Naive thymus-derived CD4-positive, alpha-beta T cell (primary cell): ENCODE measurements at places on chromosomes 5 and 9.

DNA sequence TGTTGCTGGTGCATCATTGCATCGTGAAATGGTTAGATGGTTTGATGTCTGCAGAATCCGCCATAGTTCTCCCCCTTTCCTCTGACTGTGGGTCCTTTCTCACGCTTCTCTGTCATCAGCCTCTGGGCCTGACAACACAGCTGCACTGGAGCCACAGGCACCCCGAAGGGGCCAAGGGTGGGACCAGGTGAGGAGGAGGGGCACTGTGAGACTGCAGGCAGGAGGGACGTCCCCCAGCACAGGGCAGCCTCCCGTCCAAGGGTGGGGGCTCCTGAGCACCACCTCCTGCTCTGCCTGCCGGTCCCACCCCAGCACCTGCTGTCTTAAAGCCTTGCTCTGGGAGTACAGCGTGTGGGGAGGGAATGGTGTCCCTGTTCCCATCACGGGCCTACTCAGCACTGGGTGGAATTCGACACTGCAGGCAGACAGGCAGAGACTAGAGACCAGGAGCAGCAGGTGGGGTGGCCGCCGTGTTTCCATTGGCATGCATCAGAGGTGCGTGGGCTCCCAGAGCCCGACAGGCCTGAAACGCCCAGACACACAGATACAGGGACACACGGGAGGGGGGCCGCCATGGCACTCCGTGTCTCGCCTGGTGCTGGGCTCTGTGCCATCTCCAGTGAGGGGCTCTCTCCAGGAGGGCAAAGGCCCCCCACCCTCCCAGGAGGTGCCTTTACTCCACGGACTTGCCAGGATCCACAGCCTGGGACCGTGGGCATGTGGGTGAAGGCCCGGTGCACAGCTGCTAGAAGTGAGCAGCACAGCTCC is 15.0 kb downstream of the CACNA1B start:
- DNase-seq, result no peak

DNA sequence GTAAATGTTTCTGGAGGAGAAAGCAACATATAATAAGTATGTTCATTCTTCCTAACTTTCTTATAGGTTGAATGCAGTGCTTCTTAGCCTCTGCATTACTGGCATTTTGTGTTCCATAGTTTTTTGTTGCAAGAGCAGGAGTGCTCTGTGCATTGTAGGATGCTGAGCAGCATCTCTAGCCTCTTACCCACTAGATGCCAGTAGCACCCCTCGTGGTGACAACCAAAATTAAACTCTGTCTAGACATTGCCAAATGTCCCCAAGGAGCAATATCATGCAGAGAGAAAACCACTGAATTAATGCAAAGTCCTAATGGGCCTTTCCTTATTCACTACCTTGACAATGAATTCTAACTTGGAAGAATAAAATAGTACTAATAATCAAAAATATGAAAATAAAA is 147.0 kb downstream of the GLIS3 start:
- no peak for DNase-seq

- no peak for DNase-seq
Measured at GRCh38 chr9:78038620-78039300, 7.1 kb upstream of the GNAQ start.

DNA sequence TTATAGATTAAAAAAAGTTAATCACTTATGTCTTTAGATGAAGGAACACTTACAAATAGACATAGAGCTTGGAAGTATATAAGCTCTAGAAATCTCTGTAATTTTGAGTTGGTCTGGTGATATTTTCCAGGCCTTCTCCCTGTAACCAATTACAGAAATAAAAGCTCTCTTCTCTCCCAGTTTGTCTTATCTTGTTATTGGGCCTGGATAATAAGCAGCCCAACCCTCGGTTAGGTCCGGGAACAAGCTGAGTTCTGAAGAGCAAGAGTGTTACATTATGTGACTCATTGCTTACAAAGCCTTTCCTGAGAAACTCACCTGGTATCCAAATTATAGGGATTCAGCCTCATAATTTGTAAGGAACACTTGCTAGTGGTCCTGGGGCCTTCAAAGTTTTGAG is 1146.2 kb downstream of the CDH9 start:
- no peak for DNase-seq

GRCh38 chr5:2562036-2562435 is 189.4 kb downstream of the IRX2 start:
- no peak for DNase-seq

DNA sequence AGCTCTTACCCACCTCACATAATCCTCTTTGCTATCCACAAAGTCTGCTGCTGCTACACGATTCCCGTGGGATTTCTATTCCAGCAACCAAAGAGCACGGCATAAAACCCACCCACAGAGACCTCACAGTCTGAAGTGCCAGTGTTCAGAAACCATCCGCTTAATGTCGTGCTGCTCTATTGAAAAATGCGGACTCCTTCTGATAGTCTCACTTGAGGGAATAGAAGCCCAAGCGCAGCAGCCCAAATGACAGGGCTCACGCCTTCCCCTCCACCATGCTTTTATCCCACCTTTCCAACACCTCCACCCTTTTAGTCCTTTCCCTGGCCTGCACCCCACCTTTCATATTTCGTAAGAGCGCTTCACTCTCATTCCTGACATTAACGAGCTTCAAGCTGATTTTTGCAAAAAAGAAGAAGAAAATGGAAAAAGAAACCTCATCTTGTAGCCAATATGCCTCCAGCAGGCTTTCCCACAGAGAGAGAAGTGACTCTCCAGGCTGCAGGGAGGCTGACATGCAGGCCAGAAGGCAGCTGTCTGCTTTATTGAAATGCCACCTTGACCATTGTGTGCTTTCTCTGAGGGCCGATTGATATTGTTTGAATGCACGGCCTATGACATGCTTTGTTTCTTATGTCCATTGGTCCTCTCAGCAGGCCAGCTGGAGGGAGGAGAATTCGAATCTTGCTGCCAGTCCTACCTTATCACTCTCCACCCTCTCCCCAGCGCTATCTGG is 70.6 kb upstream of the PCSK1 start:
- DNase-seq, result no peak

- DNase-seq, result peak; percentile 33
Measured at GRCh38 chr5:146291421-146292074, 47.1 kb upstream of the POU4F3 start.

DNA sequence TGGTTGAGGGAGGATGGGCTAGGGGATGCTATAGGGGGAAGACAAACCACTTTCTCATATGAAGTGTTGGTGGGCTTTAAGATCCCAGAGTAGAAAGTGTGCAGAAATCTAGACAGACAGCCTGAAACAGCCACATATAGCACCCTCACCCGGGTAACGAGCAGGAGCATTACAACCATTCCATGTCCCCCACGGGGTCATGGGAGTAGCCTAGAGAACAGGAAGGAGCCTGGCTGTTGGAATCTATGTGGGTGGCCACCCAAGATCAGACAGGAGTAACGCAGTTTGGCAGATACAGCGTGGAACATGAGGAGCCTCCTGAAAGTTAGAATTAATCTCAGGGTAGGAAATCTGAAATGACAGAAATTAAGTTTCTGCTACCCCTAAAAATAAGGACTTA is 146.1 kb upstream of the RAI14 start:
- DNase-seq, result no peak

DNA sequence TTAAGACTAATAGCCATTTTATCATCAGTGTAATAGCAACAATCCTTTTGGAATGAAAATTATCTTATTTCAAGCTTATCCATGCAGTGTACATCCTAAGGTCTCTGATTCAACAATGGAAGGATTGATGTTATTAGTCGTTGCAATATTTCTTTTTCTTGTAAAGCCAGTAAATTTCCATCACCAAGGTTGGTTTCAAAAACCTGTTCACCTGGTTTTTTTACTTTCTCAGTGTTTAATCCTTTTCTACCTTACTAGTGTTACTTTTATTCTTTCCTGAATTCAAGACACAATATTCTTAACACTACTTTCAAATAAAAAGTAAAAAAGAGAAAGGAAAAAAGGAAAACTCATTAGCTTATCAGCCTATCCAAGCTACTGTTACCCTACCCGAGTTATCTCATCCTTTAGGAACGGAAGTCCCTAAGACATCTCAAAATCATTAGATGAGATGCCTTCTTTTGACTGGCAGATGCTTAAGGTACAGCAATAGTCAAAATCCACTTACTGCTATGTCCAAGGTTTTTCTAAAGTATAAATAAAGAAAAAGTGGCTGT is 5.4 kb downstream of the ZFR start:
- no peak for DNase-seq

- no peak for DNase-seq
Measured at GRCh38 chr5:170113522-170113900, 7.8 kb downstream of the FOXI1 start.

DNA sequence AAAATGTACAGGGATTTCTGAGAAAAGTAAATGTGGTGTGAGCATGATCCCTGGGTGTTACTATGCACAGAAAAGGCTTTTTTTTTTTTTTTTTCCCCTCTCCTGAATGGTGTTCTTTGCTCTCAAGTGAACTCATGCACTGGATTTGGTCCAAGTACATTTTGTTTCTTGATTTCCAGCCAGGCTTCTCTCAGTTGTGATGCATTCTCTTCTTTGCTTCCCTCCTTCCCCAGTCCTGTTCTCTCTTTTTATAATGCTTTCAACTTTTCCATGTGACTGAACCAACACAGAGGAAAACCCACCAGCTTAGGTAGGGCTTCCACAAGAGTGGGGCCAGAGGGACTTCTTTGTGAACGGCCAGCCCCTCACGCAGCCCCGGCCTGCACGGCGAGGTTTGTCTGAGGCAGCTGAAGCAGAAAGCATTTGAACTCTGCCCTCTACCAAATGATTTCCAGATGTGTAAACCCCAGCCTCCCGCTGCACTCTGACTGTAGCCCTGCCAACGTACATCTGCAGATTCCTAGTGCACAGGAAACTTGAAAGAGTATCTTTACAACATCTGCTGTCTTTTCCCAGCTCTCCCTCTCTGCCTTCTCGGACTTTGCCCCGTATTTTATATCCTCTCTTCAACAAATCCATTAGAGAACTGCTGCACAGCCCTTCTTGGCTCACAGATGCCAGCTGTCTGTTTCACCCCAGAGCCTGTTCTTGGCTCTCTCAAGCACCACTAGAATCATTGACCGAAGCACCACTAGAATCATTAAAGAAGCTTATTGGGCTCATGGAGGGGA is 71.8 kb upstream of the CD180 start:
- DNase-seq, result no peak

GRCh38 chr5:95930141-95930930 is 31.3 kb downstream of the ELL2 start:
- no peak for DNase-seq

DNA sequence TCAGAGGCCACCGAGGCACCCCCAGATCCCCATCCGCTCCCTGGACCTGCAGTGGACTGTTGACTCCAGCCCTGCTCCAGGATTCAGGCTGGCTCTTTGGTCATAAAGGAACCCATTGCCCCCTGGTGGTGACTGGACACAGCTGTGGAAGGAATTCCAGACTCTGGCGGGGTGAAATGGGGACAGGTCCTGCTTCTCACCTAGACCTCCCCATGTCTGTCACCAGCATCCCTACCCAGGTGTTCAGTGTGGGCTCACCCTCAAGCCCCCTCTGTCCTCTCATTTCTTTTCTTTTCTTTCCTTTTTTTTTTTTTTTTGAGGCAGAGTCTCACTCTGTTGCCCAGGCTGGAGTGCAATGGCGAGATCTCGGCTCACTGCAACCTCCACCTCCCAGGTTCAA is 25.5 kb upstream of the STXBP1 start:
- DNase-seq, result peak; percentile 54

DNA sequence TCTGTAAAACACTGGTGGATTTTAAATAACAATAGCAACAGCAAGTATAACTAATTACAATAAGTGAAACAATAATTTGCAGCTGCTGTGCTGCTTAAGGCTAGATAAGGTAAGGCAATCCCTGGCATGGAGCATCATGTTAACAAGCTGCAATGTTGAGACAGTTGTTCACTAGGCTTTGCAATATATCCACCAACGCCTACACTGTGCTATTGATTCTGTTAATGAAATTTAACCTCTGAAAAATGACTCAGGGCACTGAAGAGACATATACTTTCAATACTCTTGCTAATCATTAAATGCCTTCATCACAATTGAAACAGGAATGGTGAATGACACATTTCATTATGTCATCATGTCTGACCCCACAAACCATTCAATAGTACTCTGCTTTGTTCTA is 255.0 kb downstream of the EFNA5 start:
- no peak for DNase-seq

- no peak for DNase-seq
Measured at GRCh38 chr5:142295960-142296860, 28.6 kb downstream of the SPRY4 start.

DNA sequence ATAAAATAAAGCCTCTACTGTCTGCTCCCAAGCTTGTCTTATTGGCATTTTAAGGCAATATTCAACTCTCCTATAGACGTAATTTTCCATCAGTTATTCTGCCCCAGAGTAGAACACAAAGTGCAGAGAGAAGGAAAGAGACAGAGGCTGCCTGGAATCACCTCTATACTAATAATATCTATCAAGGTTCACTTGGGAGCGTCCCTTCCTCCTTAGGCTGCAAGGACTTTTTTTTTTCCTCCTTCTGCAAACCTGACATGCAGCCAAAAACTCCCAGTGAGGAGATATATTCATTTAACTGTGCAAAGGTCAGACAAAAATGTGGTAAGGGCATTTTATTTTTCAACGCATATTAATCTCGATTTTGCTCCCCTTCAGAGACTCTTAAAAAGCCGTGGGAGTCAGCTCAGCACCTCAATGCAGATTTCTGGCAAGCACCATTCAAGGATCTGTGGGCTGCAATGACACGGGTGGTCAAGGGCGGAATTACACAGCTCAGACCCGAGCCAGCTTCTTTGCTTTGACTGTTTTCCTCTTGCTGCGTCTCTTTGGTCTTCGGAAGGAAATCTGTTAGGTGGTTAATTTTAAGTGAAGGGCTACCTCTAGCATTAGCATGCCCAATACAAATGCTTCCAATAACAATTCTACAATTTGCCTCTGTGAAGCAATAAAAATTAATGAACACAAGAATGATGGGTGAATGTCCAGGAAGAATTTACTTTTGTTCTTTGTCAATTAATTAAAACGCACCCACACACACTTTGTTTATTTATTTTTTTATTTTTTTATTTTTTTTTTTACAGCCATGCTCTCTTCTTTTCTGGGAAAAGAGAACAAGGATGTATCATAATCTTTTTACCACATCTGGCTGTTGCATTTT is 587.7 kb upstream of the GRAMD2B start:
- DNase-seq, result no peak

DNA sequence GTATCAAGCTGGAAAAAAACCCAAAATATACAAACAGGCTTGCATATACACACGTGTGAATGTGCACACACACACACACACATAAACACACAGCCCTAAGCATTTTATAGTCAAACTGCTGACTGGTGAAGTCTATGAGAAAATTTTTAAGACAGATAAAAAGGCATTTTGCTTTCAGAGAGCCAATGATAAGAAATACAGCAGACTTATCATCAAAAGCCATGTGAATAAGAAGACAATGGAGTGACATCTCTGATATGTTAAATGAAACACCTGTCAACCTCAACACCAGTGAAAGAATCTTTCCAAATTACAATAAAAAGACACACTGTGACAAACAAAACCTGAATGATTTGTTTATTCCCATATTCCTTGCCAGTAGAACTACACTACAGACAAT is 233.3 kb downstream of the CDH9 start:
- DNase-seq, result no peak

- DNase-seq, result no peak
Measured at GRCh38 chr9:98993570-98993945, 49.9 kb downstream of the COL15A1 start.
